Tibial nerve (tissue), 4 donors: ENCODE measurements at places on chromosomes 7 and 10.

GRCh38 chr10:100349672-100350071 lies 2.6 kb downstream of the SCD start:
- no peak for DNase-seq

GRCh38 chr10:13346283-13347042 lies 1.6 kb downstream of the SEPHS1 start:
- no peak for DNase-seq

DNA sequence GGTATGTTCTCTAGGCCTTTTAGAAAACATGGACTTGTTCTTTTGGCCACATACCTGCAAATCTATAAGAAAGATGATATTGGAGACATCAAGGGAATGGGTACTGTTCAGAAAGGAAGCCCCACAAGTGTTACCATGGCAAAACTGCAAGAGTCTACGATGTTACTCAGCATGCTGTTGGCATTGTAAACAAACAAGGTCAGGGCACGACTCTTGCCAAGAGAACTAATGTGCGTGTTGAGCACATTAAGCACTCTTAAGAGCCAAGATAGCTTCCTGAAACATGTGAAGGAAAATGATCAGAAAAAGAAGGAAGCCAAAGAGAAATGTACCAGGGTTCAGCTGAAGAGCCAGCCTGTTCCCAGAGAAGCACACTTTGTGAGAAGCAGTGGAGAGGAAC lies 37.1 kb downstream of the SDK1 start:
- no peak for DNase-seq

DNA sequence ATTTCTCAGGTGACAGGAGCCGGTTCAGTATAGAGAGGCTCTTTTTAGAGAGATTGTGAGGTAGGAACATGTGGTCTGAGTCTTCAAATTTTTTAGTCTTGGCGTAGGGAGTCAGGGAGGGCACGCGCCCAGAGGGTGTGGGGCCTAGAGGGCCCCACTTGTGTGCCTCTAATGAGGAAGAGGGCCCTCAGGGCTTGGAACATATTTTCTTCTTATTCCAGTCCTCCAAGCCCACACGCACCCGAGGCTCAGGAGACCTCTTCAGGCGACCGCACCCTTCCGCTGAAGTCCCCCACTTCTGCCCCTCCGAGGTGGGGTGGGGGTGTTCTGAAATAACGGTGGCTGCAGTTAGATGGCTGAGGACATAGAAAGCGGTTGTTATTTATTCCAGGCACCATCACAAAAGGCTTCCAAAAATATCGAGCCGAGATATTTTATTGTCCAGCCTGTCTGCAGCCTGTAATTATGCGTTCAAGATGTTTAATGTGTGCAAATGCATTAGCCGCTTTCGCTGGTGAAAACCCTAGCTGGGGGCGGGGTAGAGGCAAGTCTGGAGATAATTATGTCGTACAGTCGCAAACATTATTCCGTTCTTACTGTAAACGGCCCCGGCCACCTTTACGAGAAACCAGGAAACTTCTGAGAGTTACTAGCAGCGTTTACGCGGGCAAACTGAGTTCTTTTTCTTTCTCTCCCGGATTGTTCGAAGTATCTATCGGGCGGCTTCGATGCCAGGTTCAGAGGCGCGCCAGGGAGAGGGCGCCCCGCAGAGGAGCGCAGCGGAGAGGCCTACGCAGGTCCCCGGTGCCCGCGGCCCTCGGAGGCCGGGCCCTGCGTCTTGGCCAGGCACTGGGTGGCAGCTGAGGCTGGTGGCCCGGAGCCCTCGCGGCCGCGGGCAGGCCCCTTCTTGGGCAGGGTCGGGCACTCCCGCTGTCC lies 12.9 kb upstream of the HOXA13 start:
- DNase-seq = no peak
